GM12878 (cell line): ENCODE measurements at places on chromosomes 1 and 21. TPM values are rescaled to one million over a fixed set of nuclear protein-coding genes. Genes with fewer than 3 reads are reported as not detected.

Gene AMY1C
- total RNA-seq, result not detected in 2 replicates

Gene ZC3H11A
- 59.2 and 60.4 TPM in 2 replicates for total RNA-seq

Gene KRTAP26-1
- not detected in 2 replicates for total RNA-seq

Gene NIBAN1
- total RNA-seq, result 66.4 and 67.8 TPM in 2 replicates

Gene C8B
- not detected in 2 replicates for total RNA-seq

Gene RNU1-1
- total RNA-seq, result 2,403 and 2,678 TPM in 2 replicates

Gene MAN1A2
- total RNA-seq, result 20.6 and 21.3 TPM in 2 replicates

Gene RSPO1
- total RNA-seq, result not detected in 2 replicates

Gene PLA2G2C
- total RNA-seq, result not detected in 2 replicates

Gene GJA5
- total RNA-seq, result not detected in 2 replicates

Gene CHI3L2
- 72.1 and 95.0 TPM in 2 replicates for total RNA-seq

Gene CAMK1G
- not detected in 2 replicates for total RNA-seq

Gene IRF6
- 0.10 and 0.21 TPM in 2 replicates for total RNA-seq

Gene DCST1
- total RNA-seq, result not detected in 2 replicates

- H3K4me3 ChIP-seq, result no peak overlapping the region
- no peaks in the 10 kb centered on the region for H3K27me3 ChIP-seq
- H3K36me3 ChIP-seq, result no peaks in the 10 kb centered on the region
- peaks cover 4% of the 10 kb centered on the region; the same call in 1 of the 2 replicates for H3K4me1 ChIP-seq
Measured at GRCh38 chr1:223831755-223832636, 13.8 kb downstream of the TP53BP2 start.

GRCh38 chr1:185663771-185664296 is 70.4 kb upstream of the HMCN1 start:
- DNase-seq, result no peak
- no peaks in the 10 kb centered on the region for H3K36me3 ChIP-seq
- H3K27ac ChIP-seq, result no peak overlapping the region
- no peaks in the 10 kb centered on the region for H3K4me1 ChIP-seq

GRCh38 chr1:78408192-78408591 is 82.6 kb upstream of the PTGFR start:
- no peaks in the 10 kb centered on the region for H3K27me3 ChIP-seq
- DNase-seq, result no peak
- H3K27ac ChIP-seq, result no peak overlapping the region

DNA sequence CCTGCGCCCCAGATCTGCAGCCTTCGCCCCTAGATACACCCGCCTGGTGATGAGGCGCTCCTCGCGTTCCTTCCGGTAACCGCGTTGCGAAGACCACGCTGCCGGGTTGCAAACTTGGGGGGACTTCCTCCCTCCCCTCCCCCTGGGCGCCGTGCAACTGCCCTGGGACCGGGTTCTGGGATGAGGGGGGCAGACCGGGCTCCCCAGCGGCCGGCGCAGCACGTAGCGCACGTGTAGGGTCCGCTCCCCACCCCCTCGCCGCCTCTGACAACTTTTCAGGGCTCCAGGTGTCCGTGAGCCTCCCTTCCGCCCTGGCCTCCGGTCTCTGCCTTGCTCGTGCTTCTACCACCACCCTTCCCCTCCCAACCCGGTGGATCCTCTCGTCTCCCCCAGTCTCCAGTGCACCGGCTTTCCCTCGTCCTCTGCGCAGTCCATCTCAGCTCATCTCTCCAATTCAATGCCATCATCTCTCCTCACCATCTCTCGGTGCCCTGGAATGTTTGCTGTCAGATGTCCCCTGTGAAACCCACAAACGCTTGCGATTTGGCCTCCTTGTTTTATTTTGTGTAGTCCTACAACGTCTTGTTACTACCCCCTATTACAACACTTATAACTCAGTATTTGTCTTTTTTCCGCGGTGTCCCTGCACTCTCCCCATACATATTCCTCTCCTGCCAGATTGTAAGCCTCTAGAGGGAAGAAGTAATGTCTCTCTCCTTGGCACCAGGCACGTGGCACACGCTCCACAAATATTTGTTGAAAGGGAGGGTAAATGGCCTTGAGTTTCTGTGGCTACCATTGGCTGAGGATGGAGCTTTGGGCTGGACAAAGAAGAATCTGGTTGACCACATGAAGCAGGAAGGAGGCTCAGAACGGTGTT is 782 bp downstream of the PCAT6 start:
- peaks cover 3% of the 10 kb centered on the region; the same call in 1 of the 2 replicates for H3K4me1 ChIP-seq
- no peaks in the 10 kb centered on the region; the same call in none of the 2 replicates for H3K27me3 ChIP-seq
- no peak overlapping the region for H3K27ac ChIP-seq
- no peaks in the 10 kb centered on the region for H3K36me3 ChIP-seq
- DNase-seq, result no peak

DNA sequence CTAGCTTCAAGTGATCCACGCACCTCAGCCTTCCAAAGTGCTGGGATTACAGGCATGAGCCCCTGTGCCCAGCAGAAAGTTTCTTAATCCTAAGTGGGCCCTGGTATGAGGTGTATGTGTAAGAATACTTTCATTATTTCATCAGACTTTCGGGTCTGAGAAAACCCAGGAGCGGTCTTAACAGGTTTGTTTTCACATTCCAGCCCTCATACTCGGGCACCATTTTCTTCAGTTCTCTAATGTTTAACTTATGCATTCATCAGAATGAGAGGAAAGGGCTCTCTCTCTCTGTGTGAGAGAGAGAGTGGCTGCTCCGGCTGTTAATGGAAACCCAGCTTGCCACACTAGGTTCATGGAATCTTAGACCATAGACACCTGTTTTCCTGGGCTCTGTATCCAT is 4.2 kb upstream of the PADI1 start:
- DNase-seq, result no peak
- no peaks in the 10 kb centered on the region for H3K4me1 ChIP-seq
- H3K27ac ChIP-seq, result no peak overlapping the region
- no peaks in the 10 kb centered on the region for H3K27me3 ChIP-seq

- DNase-seq, result no peak
- H3K4me1 ChIP-seq, result no peaks in the 10 kb centered on the region
- no peak overlapping the region for H3K4me3 ChIP-seq
- H3K27me3 ChIP-seq, result no peaks in the 10 kb centered on the region
- no peak overlapping the region for H3K27ac ChIP-seq
- no peaks in the 10 kb centered on the region for H3K36me3 ChIP-seq
Measured at GRCh38 chr1:170377896-170378634, 153.9 kb upstream of the GORAB start.

DNA sequence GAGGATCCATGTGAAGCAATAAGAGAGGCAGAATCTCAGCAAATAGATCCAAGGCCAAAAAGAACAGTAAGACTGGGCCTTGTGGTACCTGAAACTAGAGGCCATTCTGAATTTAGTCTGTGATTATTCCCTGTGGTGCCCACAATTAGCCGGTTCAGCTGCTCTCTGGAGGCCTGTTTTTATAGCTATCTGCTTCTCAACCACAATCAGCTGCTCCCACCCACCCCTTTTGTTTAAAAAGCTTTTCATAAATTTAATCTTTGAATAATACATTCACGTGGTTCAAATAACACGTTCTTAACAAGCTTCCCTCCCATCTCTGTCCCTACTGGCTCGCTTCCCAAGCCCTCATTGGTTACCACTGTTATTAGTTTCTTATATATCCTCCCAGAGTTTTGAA is 18.0 kb downstream of the UBE2T start:
- H3K4me3 ChIP-seq, result no peak overlapping the region
- no peak overlapping the region for H3K27ac ChIP-seq
- H3K4me1 ChIP-seq, result no peaks in the 10 kb centered on the region
- no peaks in the 10 kb centered on the region for H3K27me3 ChIP-seq
- DNase-seq, result no peak

- H3K27ac ChIP-seq, result no peak overlapping the region
- peaks cover 8% of the 10 kb centered on the region for H3K27me3 ChIP-seq
- no peak overlapping the region for H3K4me3 ChIP-seq
- no peak for DNase-seq
- no peaks in the 10 kb centered on the region for H3K36me3 ChIP-seq
Measured at GRCh38 chr1:6497867-6498575, 6.6 kb upstream of the PLEKHG5 start.

DNA sequence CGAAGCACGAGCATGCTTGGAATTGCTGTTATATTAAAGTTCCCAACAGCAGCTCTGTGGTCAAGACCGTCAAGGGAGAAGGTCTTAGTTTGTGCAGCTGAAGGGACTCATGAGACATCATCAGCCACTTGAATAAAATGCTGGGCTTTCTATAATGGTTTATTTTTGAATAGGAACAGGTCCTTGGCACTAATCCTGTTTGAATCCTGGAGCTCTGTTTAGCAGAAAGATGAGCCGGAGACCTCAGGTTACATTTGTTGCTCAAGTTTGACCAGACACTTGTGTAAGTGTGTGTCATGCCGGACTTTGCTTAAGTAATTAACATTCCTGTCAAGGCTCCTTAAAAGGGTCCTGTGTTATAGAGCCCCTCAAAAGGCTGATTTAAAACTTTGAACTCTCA is 186.5 kb downstream of the ROR1 start:
- no peaks in the 10 kb centered on the region for H3K36me3 ChIP-seq
- peaks cover 1% of the 10 kb centered on the region; the same call in 1 of the 2 replicates for H3K27me3 ChIP-seq
- no peaks in the 10 kb centered on the region for H3K4me1 ChIP-seq
- H3K27ac ChIP-seq, result no peak overlapping the region
- no peak for DNase-seq
- no peak overlapping the region for H3K4me3 ChIP-seq

DNA sequence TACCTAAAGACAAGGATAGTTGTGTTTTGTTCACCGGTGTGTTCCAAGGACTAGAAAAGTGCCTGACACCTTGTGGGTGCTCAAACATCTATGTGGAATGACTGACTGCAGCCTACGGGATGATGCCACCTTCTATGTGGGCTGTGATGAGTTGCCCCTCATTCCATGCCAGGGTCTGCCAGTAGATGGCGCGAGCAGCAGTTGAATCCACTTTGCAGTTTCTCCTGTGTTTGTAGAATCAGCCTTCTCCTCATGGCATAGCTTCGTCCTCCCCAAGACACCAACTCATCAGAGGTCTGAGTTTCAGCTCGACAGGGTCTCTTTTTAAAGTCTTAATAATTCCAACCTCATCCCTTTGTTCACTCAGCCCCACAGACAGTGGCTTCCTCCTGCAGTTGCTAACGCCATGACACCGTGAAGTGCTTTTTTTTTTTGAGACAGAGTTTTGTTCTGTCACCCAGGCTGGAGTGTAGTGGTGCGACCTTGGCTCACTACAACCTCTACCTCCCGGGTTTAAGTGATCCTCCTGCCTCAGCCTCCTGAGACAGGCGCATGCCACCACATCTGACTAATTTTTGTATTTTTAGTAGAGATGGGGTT is 133.7 kb downstream of the CAPN8 start:
- H3K27me3 ChIP-seq, result no peaks in the 10 kb centered on the region
- no peak for DNase-seq
- H3K36me3 ChIP-seq, result no peaks in the 10 kb centered on the region
- H3K4me1 ChIP-seq, result no peaks in the 10 kb centered on the region

DNA sequence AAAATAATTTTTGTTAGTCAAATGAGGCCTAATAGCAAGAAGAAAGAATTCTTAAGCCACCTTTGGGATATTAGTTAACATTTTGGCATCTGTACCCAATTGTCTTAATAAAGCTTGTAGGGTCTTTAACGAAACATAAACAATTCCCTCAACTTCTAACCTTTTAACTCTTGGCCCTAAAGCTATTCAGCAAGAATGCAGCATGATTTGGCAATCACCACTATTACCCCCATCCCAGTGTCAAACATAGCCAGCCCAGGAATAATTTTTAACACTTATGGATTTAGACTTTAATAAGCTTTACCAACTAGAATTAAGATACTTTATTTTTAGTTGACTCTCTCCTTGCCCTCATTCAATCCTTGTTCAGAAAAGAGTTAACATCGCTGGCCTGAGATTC is 2.5 kb upstream of the SLC16A4 start:
- H3K27ac ChIP-seq, result no peak overlapping the region
- peaks cover 4% of the 10 kb centered on the region; the same call in 1 of the 2 replicates for H3K36me3 ChIP-seq
- H3K4me3 ChIP-seq, result no peak overlapping the region
- DNase-seq, result no peak
- H3K4me1 ChIP-seq, result no peaks in the 10 kb centered on the region

- H3K4me1 ChIP-seq, result peaks cover 15% of the 10 kb centered on the region
- no peaks in the 10 kb centered on the region for H3K27me3 ChIP-seq
- no peaks in the 10 kb centered on the region for H3K36me3 ChIP-seq
- H3K27ac ChIP-seq, result no peak overlapping the region
Measured at GRCh38 chr1:116287341-116288200, 85.5 kb upstream of the ATP1A1 start.

DNA sequence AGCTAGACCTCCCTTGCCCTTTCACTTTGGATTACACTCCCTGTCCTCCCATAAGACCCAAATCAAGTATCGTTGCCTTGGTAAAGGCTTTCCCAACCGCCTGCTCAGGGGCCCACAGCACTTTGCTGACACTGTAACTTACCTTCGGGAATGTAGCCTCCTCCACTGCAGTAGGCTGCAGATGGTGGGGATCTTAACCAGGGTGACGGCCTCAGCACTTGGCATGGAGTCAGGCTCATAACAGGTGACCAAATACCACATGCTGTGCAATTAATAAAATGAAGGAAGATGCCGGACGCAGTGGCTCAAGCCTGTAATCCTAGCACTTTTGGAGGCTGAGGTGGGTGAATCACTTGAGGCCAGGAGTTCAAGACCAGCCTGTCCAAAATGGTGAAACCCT is 88.7 kb upstream of the IRF2BP2 start:
- H3K4me3 ChIP-seq, result no peak overlapping the region
- peaks cover 32% of the 10 kb centered on the region for H3K4me1 ChIP-seq
- H3K27me3 ChIP-seq, result no peaks in the 10 kb centered on the region
- H3K36me3 ChIP-seq, result no peaks in the 10 kb centered on the region
- DNase-seq, result no peak

GRCh38 chr1:22673486-22674409 is 20.7 kb downstream of the C1QB start:
- H3K27ac ChIP-seq, result no peak overlapping the region
- no peak for DNase-seq
- H3K4me3 ChIP-seq, result no peak overlapping the region
- H3K4me1 ChIP-seq, result no peaks in the 10 kb centered on the region

DNA sequence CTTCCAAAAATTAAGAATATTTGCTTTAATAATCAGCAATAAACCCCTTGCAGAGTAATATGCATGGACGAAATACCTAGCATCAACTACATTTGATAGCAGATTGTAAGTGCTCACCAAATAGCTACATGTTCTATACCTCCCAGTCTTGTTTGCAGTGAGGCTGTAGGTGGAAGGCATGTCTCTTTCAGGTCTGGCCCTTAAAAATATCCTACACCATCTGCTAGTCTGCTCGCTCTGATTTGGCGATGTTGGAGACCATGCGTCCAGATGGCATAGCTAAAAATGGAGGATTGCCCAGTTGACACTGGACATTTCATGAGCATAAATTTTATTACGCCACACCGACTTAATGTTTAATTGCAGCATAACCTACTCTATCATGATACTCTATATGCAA is 47.1 kb downstream of the SSX2IP start:
- H3K4me3 ChIP-seq, result no peak overlapping the region
- no peak for DNase-seq
- H3K27me3 ChIP-seq, result no peaks in the 10 kb centered on the region

DNA sequence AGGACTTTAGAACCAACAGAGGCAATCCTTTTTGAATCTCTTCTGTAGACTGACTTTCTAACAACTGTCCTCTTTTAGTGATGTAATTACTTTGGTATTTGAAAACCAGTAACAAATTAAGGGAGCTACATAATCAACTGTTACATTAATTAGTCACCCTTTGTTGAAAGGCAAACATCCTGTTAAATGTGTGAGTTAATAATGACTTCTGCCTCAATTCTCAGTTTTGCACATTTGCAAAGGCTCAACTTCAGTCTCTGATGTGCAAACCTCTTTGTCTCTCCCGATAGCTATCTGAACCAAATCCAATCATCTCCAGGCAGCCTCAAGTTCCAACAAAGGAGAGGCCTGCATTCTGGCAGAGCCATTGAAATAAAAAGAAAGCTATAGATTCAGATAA is 135.4 kb upstream of the C8B start:
- H3K4me3 ChIP-seq, result no peak overlapping the region
- no peak for DNase-seq
- H3K27me3 ChIP-seq, result no peaks in the 10 kb centered on the region
- no peaks in the 10 kb centered on the region for H3K36me3 ChIP-seq
- H3K4me1 ChIP-seq, result no peaks in the 10 kb centered on the region
- no peak overlapping the region for H3K27ac ChIP-seq
